ENCODE measurements at places on chromosomes 6 and 20.

- DNase-seq, result no peak
These were observed 86.1 kb downstream of the SLX4IP start for GRCh38 chr20:10521068-10521831.

DNA sequence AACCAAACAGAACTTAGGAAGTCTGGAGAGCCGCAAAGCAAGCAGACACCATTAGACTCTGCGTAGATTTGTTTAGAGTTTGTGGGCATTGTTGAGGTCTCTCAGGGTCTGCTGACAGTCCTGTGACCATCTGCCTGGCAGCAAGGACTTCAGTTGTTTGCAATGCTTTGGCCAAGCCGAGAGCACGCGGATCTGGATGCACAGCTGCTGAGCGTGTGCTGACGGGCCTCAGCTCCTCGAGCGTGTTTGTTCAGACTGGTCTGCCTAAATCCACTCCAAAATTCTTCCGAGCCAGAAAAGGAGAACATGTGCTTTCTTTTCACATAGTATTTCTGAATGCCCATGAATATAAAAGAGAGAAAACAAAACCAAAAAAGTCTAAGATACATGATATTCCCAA, 159.0 kb downstream of the ZNF217 start:
- DNase-seq, result no peak

- no peak for DNase-seq
These were observed 82.9 kb upstream of the MLN start for GRCh38 chr6:33886673-33887144.

GRCh38 chr20:25117990-25118389, 36.0 kb upstream of the VSX1 start:
- no peak for DNase-seq

DNA sequence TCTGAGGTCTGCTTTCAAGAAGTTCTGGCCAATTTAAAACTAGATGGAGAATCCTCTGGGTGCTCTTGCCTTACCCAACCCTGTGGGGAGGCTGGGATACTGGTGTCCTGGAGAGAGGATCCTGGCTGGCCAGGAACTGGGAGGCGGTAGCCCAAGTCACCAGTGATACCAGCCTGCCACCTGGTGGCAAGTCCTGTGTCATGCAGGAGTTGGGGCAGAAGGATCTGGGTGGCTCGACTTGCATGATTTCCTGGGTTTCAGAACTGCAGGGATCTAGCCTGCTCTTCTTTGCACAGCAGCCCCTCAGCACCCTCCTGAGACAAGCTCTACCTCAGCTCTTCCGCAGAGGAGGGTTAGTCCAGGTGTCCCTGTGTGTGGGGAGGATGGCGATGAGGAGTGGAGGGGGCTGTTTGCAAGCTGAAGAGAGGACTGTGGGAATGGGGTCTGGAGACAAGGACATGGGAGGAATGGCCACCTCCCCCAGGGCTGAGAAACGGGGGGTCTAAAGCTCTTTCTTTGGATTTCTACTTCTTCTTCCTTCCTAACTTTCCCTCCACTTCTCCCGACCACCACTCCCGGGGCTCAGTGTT, 4.2 kb downstream of the KCNK17 start:
- DNase-seq, result peak; percentile 66

GRCh38 chr6:43367245-43367984, 2.0 kb downstream of the ZNF318 start:
- DNase-seq, result no peak

DNA sequence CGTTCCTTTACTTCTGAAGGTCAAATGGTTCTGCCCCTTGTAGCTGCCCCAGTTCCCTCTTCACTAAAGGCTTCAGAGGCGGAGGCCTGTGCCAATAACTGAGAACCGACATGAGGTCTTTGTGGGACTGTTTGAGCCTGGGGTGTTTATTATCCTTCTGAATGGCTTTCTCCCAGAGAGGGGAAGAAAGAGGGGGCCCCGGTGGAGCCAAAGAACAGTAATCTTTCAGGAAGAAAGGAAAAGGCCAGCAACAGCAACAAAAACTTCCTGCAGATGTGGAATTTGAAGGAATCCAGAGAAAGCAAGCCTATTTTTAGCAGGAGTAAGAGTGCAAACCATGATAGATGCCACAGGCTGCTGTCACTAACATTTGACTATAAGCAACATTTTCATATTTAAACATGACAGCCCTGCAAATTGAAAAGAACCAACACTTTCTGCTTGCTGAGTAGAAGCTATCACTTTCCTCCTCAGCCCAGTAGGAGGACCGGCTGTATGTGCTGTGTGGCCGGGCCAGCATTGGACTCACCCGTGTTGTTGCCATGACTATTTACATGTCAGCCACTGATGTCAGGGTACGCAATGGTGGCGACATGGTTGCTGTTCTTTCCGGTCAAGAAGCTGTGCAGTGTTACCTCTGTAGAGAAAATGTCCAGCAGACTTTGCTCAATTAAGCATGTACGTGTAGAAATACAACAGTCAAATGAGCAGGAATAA, 121.3 kb downstream of the SOBP start:
- no peak for DNase-seq

GRCh38 chr6:5058254-5058653, 26.9 kb upstream of the PPP1R3G start:
- DNase-seq, result no peak

DNA sequence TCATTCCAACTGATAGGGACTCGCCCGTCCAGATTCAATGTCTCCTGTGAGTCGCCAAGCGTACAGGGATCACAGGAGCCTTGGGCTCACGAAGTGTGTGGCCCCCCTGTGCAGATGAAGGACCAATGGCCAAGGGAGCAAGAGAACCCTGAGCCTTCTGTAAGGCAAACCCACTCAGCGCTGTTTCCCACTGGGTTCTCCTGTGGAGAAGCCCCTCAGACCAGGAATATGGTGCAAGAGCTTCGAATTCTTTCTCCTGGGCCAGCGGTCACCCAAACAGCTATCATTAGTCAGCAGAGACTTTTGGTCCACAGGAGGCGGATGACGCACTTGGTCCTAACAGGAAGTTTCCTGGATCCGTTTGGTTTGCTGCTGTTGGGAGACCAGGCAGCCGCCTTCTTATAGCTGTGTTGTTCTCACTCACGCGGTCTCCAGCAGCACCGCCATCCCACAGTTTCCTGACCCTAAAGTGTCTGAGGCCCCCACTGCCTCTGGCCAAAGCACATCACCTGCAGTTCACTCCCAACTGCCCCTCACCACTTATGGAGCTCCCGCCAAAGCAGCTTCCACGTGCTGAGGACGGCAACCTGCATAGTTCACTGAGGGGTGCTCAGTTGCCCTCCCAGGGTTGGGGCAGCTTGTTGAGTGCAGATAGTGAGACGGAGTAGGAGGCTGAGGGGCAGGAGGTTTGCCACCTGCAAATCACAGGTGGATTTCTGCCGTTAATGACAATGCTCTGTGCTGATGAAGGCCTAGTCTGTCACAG, 268.6 kb downstream of the ERMARD start:
- no peak for DNase-seq

- no peak for DNase-seq
These were observed 34.6 kb downstream of the TAF8 start for GRCh38 chr6:42084889-42085288.

DNA sequence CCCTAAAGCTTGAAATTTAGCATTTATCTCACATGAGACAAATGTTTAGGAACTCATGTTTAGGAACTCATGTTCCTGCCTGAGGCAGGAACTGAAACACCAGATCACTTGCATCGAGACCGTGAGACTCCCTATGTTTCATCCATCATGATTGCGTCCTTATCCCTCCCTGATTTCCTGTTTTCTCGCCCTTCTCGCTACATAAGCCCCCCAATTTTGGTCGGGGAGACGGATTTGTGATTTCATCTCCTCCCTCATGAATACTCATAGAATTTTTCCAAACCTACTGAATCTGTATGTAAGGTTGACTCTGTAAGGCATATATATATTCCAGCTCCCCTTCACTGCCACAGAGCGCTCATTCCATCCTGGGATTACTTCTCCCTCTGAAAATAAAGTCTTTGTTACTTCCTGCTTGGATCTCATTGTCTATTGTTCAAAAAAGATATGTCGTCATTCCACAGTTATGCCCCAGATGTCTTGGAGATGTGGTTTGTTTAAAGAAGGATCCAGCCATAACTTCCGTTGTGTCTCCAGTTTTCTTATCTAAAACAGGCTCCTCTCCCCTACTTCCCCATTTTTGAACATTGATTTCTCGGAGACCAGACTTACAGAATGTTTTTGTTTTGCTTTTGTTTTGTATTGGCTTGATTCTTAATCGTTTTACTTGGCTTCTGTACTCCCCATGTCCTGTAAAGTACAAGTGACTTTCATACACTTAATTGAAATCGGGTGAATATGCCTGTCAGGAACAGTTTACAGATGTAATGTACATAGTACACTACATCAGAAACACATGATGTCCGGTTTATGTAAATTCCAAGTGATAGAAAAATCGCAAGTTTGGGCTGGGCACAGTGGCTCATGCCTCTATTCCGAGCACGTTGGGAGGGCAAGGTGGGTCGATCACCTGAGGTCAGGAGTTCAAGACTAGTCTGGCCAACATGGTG, 118.7 kb downstream of the HFE start:
- DNase-seq, result no peak

- DNase-seq, result no peak
These were observed 91.4 kb downstream of the CDH26 start for GRCh38 chr20:60049601-60050000.

DNA sequence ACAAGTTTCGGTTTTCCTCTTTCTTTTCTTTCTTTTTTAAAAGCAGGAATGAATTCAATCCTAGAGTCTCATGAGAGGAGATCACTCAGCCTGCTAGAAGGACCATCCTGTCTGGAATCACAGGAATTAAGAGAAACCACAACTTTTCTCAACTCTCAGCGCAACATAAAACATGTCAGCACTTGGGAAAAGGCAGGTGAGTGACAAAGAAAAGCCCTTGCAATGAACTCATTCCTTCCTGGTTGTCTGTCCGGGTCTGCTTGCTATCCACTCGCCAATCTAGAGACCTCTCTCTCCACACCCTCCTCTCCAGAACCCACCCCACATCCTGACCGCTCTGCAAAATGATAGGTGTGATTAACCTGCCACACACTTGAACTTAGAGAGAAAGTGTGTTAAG, 253.8 kb downstream of the LY86 start:
- no peak for DNase-seq

- DNase-seq, result no peak
These were observed 53.9 kb downstream of the CDK19 start for GRCh38 chr6:110761371-110761770.

GRCh38 chr6:32984622-32985389, 16.4 kb downstream of the BRD2 start:
- peak; percentile 93 for DNase-seq

DNA sequence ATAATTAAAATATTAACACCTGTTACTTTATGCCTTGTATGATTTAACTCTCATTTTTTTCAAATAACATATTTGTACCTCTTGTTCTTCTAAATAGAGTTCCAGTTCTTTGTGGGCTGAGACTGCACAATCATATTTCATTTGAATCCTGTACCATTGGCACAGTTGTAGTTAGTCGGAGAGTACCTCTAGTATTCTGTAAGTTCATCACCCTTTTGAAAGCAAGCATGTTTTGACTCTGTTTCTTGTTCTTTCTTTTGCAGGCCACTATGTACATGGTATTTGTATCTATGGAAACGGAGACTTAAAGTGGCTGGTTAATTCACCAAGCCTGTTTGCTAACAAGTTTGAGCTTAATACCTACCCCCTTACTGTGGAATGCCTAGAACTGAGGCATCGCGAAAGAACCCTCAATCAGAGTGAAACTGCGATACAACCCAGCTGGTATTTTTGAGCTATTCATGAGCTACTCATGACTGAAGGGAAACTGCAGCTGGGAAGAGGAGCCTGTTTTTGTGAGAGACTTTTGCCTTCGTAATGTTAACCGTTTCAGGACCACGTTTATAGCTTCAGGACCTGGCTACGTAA, 68.2 kb downstream of the C6orf52 start:
- no peak for DNase-seq

DNA sequence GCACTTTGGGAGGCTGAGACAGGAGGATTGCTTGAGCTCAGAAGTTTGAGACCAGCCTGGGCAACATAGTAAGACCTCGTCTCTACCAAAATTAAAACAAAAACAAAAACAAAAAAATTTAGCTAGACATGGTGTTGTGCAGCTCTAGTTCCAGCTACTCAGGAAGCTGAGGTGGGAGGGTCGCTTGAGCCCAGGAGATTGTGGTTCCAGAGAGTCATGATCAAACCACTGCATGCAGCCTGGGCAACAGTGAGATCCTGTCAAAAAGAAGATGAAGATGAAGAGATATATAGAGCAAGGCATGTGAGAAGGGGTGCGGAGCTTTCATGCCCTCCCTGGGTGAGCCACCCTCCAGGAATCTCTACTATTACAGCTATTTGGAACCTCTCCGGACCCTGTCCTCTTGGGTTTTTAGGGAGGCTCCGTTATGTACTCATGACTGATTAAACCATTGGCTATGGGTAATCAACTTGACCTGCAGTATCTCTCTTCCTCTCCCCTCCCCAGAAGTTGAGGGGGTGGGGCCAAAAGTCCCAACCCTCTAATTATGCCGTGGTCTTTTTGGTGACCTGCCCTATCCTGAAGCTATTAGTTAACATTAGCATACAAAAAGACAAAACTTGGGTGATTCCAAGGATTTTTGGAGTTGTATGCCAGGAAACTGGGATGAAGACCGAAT, 9.0 kb downstream of the POLH start:
- no peak for DNase-seq

GRCh38 chr6:31441365-31442267, 38.2 kb downstream of the MICA start:
- no peak for DNase-seq

DNA sequence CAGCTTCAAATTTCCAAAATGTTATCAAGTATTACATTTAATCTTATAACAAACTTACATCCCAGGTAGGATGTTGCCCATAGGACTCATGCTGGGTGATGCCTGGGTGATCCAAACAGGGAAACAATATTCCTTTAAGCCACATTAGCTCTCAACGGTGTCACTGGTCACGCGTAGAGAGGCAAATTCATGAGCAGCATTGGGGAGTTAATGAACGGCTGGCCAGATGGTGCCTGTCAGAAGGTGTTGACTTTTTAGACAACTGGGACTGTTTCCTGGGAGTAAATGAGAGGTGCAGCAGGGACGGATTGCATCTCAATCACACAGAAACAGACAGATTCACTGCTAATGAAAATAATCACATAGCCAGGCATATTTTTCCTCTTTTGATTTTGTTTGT, 83.3 kb upstream of the ID4 start:
- DNase-seq, result peak; percentile 82

- DNase-seq, result no peak
These were observed 34.6 kb upstream of the NKX2-2 start for GRCh38 chr20:21548390-21549035.

DNA sequence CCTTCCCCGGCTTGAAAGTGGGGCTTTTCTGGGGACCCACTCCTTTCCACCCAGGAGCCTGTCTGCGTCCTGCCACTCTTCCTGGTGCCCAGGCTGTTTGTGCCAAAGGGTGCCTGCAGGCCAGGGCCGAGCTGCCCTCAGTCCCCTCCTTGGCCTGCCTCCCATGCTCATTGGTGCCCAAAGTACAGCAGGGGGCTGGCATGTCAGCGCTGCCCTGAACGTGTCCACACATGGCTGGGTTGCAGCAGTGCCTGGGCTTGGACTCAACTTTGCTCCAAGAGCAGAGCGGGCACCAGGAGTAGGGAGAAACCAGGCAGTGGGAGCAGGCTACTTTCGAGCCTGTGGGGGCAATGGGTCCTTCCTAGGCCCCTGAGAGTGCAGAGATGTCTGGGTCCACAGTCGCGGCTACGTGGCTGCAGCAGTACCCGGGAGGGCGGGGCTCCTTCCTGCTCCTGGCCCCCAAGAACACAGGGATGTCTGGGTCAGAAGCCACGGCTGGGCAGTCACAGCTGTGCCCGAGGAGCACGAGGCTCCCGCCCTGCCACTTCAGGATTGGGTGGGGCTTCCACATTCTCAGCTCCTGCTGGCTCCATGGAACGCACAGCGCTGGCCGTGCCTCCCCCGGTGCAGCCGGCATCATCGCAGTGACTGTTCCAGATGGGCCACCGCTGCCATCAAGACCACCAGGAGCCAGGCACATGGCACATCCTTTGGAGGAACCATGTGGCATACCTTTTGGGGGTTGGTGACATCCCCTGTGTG, 50.0 kb upstream of the CLDN20 start:
- no peak for DNase-seq
